ENCODE measurements at places on chromosomes 3 and 15. TPM values are rescaled to one million over a fixed set of nuclear protein-coding genes. Genes with fewer than 3 reads are reported as not detected.

Gene FBXL2
- not detected for total RNA-seq

GRCh38 chr15:29889542-29890329, 67.5 kb upstream of the TJP1 start:
- no peak for DNase-seq

DNA sequence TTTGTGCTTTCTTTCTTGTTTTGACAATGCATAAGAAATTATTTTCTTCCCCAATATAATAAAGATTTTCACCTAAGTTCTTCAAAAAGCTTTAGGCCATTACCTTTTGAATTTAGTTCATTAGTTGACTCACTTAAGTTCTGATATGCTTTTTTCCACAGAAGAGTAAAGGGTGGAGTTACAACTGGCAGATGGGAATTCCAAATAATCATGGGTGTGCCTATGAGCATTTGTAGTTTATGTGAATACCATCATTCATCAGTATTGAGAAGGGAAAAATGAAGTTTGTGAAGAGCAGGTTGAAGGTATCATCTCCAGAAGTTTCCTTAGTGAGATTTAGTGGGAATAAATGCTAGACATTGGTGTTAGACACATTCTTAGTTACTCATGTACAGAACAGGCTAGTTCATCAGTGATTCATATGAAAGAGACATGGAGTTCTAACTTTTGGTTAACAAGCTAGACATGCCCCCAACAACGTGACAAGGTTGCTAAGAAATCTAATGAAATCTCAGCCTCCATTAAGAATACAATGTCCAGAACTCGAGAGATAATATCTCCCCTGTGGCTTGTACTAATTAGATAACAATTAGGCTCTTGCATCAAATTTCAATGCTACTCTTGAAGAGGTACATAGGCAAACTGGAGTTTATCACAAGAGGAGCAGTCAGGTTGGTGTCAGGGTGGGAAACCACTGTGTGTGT, 16.9 kb upstream of the ALCAM start:
- no peak for DNase-seq

DNA sequence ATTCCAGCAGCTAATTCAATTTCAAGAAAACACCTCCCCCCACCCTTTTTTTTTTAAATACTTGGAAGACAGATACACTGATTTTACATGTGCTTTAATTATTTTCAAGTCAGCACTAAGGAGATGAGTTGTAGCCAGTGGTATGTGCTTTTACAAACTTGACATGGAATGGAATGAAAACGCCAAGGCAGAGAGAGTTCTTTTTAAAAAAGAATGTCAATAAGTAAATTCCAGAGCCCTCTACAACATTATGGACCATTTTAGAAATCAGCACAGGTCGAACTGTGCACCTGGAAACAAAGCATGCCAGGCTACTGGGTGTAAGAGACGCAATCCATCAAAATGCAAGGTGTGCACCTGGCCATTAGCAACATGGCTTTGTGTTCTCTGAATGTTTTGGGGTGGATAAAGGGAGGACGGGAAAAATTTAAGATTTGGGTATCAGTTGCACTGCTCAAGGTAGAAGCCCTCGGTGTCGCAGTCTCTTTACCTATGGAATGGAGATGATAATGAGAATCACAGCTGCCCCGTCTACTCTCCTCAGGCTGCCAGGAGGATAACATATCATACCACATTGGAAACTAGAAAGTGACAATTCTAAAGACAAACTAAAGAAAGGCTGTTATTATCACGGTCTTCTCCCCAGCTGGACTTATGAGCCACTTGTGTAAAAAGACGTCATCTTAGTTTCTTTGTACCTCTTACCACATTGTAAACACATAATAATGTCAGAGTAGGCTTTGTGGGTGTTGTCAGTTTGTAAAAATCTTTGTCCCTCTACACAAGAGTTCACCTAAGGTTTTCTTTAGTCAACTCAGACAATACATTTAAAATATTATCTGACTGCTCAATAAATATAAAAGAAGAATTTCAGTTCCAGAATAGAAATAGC, 107.4 kb upstream of the PRICKLE2 start:
- DNase-seq = no peak

DNA sequence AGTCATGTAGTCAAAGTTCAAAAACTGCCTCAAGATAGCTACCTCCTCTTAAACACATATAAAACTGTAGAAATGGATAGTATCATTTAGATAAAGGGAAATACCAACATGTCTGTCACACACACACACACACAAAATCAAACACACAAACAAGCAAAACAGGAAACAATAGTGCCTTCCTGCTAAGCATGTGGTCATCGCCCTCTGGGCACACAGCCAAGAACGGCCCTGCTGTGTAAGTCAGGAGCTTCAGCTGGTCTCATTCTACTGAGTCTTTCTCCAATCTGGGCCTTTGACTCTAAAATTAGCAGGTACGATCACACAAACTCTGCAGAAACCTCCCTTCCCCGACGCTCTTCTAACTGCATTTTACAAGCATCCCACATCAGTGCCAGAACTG, 272.2 kb upstream of the CHRNA7 start:
- no peak for DNase-seq

DNA sequence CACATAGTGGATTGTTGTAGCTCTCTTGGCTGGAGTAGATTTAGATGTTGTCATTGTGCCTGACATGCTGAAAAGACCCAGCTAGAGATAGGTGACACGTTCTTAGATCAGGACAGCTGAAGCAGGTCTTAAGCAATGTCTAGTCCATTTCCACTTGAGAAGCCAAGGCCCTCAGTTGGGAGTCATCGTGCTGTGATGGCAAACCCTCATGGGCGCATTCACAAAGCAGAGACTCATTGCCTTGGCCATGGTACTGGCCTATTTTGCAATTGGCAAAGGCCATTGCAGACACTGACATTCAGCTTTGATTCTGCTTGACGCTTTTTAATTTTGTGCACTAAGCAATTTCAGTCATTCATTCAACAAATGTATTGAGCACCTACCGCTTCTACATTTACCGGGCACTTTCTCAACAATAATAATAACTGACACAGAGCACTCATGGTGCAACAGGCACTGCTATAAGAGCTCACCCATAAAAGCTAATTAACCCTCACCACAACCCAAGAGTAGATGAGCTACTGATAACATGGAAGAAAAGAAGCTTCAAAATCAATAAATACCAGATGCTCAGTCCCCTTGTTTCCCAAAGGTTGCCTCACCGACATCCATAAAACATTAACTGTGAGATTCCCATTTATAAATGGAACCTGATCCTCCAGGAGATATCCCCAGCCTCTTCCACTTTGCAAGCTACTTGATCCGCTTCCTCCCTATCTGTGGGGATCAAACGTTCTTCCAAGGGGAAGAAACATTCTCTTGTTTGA, 200.1 kb downstream of the TLE3 start:
- DNase-seq = no peak

DNA sequence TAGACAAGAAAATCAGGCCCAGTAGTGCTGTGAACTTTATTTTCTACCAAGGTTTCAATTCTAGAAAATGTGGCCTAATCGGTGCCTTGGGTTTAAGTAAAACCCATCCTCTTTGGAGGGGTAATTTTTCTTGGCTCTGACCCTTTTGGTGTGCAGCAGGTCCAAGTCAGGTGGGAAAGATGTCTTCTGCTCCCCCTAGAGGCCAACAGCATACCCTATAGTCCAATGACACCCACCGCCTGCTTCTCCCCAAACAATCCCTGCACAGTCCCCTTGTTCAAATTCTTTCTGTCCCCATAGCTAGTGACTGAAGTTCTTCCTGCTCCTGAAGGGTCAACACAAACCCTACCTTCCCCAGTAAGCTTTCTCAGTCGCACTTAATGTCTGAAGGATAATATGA, 261.8 kb upstream of the GOLGA6L4 start:
- no peak for DNase-seq
